AG08395 (cell line): ENCODE measurements at places on chromosomes 11 and 22.

GRCh38 chr11:45605051-45605450, 60.4 kb downstream of the CHST1 start:
- no peak for DNase-seq

GRCh38 chr11:75642402-75643113, 26.3 kb downstream of the MAP6 start:
- no peak for DNase-seq

GRCh38 chr11:118656563-118657165, 22.8 kb downstream of the TREH start:
- DNase-seq = no peak

DNA sequence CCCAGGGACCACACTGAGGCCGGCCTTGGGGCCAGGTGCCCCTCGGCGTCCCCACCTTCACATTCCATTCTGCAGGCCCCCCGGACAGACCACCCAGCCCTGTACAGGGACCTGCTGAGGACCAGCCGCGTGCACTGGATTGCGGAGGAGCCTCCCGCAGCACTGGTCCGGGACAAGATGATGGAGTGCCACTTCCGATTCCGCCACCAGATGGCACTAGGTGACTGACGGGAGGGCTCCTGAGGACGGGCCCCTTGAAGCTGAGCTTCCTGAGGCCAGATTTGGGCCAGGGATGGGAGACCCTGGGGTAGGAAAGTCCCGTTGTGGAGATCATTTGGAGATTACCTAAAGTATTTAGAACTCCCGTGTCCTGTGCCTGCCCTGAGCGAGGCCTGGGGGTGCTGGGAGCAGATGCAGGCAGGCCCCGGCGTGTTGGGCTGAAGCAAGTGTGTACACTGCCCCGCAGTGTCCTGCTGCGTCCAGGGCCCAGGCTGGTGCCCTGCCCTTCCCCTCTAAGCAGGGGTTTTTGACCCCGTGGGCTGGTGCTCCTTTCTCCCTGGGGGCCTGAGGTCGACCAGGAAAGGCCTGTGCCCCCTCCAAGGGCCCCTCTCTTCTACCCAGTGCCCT, 20.0 kb downstream of the TRMU start:
- DNase-seq = peak; percentile 78

DNA sequence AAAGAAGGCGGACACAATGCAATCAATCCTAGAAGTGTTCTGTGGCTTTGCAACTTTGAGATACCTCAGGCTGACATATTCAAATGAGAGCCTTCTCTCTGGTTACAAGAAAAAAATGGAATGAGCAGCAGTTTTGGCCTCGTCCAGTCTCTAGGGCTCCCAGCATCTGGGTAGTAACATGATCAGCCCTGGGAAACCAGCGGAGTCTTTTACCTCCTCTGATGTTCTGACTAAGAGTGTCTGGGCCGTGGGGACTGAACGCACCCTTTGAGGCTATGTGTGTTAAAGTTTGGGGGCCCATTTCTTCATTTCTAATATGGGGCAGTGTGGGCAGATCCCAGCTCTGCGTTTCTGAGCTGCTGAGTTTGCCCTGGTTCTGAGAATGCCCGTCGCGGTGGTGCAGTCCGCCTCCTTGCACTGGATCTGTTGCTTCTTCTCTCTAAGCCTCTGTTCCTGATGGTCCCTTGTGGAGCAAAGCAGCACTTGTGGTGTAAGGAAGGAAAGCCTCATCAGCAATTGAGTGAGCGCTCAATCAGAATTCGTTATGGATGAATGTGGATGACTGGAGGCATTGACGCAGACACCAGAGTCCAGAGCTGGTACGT, 8.1 kb downstream of the PARVB start:
- DNase-seq = no peak

DNA sequence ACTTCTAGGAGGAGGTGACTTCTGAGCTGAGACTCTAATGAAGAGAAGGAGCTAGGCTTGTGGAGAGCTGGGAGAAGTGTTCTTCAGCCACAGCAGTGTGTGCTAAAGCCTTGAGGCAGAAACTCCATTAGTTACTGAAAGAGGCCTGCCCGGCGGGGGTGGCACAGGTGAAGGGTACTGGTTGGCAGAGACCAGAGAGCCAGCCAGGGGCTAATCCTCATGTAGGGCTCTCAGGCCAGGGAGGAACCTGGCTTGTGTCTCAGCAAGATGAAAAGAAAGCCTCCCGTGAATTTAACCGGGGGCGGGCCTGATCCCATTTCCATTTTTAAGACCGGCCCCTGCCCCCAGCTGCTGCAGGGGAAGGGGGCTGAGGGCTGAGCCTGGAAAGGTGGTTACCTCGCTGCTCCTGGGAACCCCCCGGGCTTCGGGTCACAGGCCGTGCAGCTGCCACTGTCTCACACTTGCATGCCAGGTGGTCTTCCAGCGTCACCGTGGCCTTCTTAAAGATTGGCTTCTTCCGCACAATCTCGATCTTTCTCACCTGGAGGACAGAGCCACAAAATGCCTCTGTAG, 15.0 kb downstream of the PDGFB start:
- DNase-seq = no peak

DNA sequence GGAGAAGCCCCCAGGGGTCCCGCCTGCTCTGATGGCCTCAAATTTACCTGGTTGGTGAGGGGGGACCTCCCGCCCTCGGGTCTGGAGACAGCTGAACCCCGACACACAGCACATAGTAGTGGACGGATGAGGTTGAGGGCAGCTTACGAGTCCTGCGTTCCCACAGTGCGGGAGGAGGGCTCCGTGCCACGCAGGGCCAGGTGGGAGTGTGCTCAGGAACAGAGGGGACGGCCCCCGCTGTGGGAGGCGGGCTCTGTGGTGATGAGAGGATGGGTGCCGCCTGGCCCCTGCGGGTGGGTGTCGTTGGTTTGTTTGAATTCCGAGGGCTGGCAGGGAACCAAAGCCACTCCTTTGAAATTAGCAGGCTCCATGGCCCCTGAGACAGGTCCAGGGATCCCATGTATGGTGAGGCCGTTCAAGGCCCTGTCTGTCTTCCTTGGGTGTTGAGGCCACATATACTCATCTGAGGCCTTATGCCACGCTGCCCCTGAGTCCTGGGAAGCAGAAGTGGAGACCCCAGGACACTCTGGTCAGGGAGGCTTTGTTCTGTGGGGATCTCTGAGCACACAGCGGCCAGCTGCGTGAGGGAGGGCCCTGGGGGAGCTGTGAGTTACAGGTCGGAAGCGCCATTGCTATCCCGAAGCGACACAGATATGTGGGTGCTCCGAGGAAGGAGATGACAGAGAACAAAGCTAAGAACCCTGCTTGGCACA, 21.9 kb downstream of the NADSYN1 start:
- no peak for DNase-seq

GRCh38 chr11:78788533-78788932, 213.9 kb upstream of the NARS2 start:
- no peak for DNase-seq

DNA sequence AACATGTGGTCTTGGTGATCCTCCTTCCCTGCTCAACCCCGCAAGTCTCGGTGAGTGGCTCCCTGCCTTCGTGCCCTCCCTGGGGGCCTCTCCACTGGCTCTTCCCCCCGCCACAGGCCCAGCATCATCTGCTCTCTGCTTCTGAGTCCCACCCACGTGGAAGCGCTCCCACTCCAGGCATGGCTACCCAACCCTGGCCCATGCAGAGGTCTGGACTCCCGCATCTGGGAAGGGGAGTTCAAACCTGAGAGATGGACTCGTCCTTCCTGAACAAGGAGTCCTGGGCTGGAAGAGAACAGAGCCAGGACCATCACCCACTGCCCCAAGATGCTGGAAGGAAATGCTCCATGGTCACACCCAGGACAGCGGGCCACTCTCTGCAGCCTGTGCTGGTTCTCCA, 90.8 kb downstream of the DHCR7 start:
- DNase-seq = no peak

DNA sequence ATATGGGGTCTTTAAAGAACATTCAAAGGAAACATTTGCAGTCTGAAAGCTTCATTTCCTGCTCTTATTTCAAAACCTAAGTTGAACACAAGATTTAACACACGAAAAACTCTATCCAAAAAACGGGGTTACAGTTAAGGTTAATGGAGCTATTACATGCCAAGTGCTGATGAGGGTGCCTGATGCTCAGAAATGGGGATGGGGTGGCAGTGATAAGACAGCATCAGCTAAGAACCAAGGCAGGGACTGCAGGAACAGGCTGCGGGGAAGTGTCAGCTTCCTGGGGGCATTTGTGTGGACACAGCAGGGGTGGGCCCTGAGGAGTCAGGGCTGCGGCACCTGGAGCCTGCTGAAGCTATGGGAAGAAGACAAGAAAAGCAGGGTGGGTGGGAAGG, 12.2 kb downstream of the DGCR2 start:
- DNase-seq = no peak

- peak; percentile 69 for DNase-seq
Measured at GRCh38 chr11:61489833-61490721, 18.5 kb upstream of the LRRC10B start.

DNA sequence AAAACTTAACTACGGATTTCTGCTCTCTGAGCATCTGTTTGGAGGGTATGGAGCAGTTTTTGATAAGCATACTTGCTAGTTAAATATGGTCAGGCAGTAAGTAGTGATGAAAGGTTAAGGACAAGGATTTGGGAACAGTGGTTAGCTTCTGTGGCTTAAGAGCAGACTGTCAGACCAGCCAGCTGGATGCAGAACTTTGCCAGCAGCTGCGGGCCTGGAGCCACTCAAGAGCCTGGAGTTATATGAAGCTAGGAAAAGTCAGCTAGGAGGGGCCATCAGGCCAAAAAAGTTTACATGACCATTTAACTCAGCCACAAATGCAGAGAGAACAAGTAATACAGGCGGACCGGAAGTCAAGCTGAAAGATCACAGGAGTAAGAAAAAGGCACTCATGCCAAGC, 1817.7 kb downstream of the LRRC4C start:
- DNase-seq = no peak

GRCh38 chr22:24102366-24103200, 78.7 kb upstream of the SUSD2 start:
- DNase-seq = no peak

GRCh38 chr11:2807025-2807681, 78.4 kb downstream of the CDKN1C start:
- no peak for DNase-seq

DNA sequence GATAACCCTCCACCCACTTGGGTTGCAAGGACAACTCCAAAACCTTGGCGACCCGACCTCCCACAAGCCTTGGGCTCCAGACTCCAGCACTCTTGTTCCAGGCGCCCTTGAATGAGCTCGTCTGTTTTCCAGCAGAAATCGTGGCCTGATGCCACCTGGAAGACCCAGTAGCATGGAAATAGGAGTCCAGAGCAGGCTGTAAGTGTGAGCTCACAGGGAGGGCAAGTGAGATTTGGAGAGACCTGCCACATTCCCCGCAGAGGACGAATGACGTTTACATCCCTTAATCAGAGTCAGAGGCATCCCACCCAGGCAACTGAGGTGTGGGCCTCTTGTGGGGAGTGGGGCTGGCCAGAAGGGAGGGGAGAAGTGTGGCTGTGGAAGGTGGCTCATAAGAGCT, 71.9 kb downstream of the LDLRAD3 start:
- no peak for DNase-seq

DNA sequence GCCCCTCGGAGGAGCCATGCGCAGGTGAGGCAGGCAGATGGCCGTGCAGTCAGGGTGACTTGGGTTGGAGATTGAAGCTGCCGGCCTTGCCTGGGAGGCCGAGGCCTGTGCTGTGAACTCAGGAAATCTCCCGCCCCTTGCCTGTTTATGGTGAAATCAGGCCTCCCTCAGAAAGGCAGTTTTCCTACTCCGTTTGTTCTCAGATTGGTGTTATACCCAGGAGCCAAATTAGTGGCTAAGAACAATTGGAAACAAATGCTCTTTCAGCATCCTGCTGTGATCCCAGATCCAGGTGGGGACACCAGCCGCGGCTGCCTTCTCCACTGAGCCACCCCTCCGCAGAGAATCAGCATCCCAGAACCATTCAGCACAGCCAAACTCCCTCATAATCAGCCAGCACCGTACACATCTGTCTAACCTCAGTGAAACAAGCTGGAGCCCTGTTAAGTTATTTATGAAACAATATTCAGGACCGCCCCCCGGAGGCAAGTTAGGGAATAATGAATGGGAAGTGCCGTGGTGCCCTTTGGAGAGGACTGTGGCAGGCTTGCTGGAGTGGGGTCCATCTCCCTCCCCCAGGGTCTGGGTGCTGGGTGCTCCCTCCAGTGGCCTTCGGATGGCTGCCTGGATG, 60.0 kb downstream of the PKNOX2 start:
- DNase-seq = no peak

DNA sequence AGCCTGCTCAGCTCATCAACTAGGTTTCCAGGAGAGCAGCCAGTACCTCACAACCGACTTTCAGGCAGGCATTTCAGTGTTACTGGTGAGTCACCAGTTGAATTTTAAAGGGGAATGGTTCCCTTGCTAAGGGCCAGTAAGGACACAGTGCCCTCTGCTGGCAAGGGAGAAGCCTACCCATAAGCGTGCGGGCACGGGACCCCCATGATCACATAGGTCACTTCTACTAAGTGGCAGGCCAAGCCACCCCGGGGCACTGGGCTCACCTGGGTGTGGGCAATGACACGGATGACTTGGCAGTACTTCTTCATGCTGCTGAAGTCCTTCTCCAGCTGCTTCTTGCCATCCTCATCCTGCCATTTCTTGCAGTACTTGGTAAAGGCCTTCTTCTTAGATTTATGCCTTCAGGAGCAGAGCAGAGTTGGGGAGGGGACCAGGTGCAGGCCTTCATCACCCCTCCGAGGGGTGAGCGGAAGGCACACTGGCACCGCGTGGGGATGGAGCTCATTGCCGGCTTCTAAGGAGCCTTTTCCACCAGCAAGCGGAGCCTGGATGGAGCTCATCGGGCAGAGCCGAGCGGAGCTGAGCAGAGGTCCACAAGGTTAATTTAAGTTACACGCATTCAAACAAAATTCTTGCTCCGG, 2.9 kb downstream of the RPL3 start:
- DNase-seq = peak; percentile 83

DNA sequence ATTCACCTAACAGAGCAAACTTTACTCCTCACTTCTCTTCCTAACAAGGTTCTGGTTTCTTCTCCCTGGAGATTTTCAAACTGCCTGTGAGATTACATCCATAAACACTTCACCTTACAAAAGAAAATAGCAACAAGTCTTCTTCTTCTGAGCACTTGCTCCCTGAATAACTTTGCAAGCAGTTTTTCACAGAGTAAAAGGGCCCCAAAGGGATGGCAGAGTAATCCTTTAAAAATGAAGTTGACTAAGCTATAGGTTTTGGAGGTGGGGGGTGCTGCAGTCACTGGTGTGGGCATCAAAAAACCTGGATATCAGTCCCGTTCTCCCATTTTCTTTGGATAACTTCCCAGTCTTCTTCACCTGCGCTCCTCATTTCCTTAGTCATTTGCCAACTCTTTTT, 484.9 kb downstream of the MIAT start:
- no peak for DNase-seq

DNA sequence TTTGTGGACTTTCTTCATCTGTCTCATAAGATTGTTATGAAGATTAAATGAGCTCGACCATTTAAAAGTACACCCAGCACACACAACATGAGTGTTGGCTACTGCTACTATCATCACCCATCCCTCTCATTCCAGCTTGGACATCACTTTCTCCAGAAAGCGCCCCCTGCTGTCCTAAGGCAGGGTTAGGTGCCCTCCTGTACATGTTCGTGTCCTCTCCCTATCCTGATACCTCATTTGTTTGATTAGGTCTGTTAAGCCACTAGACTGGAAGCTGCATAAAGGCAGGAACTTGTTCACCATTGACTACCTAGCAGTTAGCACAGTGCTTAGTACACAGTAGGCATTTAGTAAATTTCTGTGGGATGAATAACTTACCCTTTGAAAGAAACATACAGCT, 85.5 kb downstream of the ENTHD1 start:
- no peak for DNase-seq
